Skin of body (tissue), 3 donors: ENCODE measurements at places on chromosomes 5 and 9. TPM values are rescaled to one million over a fixed set of nuclear protein-coding genes. Genes with fewer than 3 reads are reported as not detected.

- DNase-seq: no peak
Observed at GRCh38 chr9:122051351-122052321, 41.5 kb downstream of the TTLL11 start.

DNA sequence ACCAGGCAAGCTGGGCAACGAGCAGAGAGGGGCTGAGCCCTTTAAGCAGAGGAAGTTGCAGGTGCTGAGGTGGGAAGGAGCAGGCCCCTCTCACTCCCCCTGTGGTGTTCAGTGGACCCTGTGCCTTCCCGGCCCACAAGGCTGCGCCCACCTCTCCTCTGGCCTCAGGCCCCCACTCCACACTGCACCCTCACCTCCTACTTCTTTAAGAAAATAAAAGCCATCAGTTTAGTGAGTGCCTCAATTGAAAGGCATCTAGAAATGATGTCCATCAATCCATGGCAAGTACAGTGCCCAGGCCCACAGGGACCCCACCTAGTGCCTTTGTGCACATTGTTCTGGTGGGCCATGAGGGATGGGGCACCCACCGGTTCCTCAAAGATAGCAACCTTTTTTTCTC lies 158.0 kb downstream of the PAX5 start:
- DNase-seq: no peak

DNA sequence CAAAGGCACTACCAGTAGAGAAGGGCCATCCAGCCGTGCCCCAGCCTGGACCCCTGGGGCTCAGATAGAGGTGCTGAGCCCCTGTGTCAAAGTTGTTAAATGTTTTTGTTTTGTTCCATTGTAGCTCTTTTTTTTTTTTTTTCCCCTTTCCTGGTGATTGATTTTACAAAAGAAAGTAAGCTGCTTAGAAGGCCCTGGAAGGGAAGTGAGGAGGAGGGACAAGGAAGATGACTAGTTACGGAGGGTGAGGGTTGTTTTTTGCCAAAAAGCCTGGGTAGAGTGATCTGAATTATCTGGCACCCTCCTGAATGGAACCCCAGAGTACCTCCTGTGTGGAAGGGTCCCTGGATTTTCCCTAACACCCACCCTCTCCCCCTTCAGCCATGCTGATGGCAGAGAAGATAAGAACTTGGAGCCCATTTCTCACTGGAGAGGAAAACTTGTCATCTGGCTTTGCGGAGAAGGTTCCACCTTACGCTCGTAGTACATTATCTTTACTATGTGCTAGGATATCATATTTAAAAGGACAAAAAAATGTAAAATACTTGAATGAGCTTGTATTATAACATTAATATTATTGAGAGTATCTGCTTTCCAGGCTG lies 33.4 kb downstream of the FAXDC2 start:
- no peak for DNase-seq

DNA sequence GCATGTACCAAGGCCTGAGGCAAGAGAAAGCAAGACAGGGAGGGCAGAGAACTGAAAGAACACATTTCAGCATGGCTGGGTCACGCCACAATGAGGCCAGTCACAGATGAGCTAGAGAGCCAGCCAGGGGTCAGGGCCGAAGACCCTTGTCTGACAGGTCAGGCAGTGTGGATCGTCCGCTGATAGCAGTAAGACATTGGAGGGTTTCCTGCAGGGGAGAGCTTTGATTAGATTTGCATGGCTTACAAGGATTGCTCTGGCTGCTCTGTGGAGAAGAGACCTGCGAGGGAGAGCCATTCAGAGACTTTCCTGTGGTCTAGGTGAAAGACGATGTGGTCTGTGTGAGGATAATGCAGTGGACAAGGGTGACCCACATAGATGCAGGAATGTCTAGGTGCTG lies 93.1 kb downstream of the RALGPS1 start:
- DNase-seq: no peak

DNA sequence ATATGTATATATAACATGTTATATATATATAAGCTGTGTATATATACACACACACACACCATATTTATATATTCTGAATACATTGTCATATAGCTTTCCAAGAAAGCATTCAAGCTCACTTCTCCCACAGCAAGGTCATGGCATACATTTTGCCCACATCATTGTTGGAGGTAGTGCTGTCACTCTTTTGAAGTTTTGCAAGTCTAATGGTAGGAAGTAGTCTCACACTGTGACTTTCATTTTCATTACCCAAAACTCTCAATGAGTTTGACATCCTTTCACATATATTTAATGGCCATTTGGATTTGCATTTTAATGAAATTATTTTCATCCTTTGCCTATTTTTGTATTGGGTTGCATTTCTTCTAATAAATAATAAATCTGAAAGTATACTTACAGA lies 59.8 kb upstream of the COX7C start:
- DNase-seq: no peak

GRCh38 chr5:53041071-53041692 lies 52.0 kb downstream of the ITGA2 start:
- no peak for DNase-seq

DNA sequence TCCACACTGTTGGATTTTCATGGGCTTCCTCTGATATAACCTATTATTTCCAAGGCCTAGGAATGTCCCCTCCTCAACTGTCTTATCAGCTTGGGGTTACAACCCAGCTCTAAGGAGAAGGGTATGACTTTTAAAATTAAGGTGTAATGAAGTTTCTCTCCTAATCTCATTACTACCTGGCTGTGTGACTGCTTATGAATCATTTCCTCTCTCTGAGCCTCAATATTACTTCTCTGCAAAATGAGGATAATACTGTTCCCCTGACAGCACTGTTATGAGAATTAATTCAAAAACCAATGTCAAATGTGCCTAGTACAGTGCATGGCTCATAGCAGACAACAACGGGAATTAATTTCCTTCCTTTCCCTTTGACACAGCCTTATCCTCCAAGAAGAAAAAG lies 118.9 kb downstream of the NR6A1 start:
- no peak for DNase-seq

DNA sequence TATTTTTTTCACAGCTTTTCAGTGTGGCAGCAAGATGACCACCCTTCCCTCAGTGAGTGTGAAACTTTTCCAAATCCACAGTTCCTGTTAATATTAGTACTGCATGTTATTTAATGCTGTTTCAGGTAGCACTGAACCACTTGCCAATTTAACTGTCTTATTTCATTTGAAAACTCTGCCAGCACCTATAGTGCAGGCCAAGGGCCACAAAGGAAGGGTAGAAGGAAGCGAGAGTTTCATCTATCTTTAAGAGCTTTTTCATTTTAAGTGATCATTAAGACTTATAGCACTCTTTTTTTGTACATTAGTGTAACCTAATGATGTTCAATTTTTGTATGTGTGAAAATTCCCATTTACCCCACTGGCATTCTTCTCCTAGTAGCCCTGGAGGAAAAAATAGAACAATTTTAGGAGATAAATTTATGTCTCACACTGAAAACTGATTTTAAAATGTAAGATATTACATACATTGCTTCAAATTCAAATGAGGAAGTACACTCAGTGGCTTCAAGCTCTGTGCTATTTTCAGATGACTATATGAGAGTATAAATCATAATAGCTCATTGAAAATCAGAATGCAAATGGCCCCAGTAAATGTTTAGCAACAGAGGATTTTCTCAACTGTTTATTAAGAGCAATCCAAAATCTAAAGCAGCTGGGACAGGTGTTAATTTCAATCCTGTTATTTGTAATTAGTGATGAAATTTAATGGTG lies 820.5 kb downstream of the PTPRD start:
- no peak for DNase-seq

DNA sequence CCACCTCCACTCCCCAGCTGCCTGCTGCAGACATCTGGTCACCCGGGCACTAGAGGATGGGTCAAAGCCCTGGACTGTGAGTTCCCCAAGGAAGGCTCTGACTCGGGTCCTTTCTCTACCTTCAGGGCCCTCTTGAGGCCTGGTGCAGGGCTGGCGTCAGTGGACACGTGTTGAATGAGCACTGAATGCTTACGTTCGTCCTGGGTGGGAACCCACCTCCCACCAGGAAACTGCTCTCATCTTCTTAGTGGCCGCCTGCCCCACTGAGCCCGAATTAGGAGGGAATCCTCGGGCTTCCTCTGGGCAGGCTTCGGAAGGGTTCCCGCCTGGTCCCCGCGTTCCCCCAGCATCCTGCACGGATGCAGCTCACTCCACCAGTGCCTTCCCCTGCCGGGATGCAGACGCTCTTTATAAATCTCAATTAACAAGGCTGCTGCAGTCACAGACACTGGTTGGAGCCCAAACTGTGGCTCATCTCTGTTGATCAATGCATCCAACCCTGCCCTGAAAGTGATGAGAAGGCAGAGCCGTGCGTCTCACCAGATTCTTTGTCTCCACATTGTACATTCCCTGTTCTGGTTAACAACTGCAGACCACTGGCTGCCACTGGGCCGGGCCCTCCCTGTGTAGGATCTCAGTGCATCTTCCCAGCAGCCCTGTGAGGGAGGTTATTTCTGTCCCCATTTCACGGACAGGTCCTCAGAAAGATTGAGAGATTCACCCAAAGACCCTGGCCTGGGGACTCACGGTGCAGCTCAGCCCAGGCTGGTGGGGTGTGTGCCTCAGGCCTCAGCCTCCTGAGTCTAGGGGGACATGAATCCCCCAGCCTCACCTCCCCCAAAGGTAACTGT lies 168.8 kb downstream of the GAPVD1 start:
- no peak for DNase-seq

GRCh38 chr5:150320044-150320613 lies 17.4 kb upstream of the ARSI start:
- peak; percentile 18 for DNase-seq

- DNase-seq: no peak
Observed at GRCh38 chr9:113471143-113471542, 7.6 kb downstream of the RGS3 start.

DNA sequence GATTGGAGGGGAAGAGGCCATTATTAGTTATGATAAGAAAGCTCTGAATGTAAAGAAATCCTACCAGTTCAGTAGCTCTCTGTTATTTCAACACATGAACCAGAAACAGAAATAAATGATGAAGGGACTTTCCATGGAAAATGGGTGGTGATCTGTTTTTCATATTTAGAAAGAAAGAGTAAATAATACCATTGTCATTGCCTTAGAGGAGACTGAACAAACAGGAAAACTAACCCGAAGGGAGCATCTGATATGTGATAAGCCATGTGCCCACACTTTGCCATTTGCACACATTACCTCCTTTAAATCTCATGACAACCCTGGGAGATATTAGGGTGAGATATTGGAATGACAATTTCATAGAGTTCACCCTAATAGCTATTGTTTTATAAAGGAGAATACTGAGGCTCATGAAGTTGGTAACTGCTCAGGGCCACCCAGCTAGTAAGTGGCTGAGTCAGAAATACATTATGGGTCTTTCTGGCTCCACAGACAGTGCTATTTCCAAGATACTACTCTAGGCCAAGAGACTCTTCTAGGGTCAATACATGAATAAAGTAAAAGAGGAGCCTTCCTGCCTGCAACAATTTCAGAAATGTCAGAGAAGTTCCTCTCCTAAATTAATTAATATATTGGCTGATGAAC lies 111.0 kb upstream of the SLIT3 start:
- DNase-seq: no peak

Gene NTNG2
- 1.6 TPM for total RNA-seq

Gene PELO
- 22.4 TPM for total RNA-seq
